Activated CD8-positive, alpha-beta memory T cell treated with anti-CD3 and anti-CD28 coated beads, Interleukin-2, amount 10 ng/mL, durations not matched to agents 7 days and 5 days (primary cell): ENCODE measurements at places on chromosomes 11 and 22. TPM values are rescaled to one million over a fixed set of nuclear protein-coding genes. Genes with fewer than 3 reads are reported as not detected.

GRCh38 chr11:85805387-85805786 lies 5.6 kb downstream of the SYTL2 start:
- H3K27ac ChIP-seq, result no peak overlapping the region
- no peak overlapping the region for H3K4me3 ChIP-seq
- no peak for DNase-seq
- H3K27me3 ChIP-seq, result no peaks in the 10 kb centered on the region

GRCh38 chr11:44825058-44825785 lies 98.5 kb downstream of the TSPAN18 start:
- H3K36me3 ChIP-seq, result no peaks in the 10 kb centered on the region
- H3K27me3 ChIP-seq, result peaks cover 7% of the 10 kb centered on the region
- H3K27ac ChIP-seq, result no peak overlapping the region
- no peaks in the 10 kb centered on the region for H3K4me1 ChIP-seq
- H3K4me3 ChIP-seq, result no peak overlapping the region

The SVIP gene
- 26.1 TPM for total RNA-seq

DNA sequence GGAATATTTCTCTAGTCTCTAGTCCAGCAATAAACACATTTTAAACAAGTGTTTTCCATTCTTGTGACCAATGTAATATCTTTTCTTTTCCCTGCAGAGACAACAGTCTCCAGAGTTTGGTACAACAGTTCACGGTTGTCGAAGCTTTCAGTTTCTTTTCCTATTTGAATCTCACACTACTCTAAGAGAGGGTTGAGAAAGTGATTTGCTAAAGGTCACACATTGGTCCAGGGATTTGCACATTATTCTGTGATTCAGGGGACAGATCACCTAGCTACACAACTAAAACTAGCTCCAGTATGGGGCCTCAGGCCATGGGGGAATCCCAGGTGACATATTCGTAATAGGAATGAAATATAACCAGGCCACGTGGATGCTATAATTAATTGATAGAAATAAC lies 132.5 kb downstream of the HIPK3 start:
- H3K4me3 ChIP-seq, result no peak overlapping the region
- DNase-seq, result no peak
- H3K4me1 ChIP-seq, result no peaks in the 10 kb centered on the region
- no peaks in the 10 kb centered on the region for H3K36me3 ChIP-seq
- peaks cover 21% of the 10 kb centered on the region for H3K27me3 ChIP-seq

DNA sequence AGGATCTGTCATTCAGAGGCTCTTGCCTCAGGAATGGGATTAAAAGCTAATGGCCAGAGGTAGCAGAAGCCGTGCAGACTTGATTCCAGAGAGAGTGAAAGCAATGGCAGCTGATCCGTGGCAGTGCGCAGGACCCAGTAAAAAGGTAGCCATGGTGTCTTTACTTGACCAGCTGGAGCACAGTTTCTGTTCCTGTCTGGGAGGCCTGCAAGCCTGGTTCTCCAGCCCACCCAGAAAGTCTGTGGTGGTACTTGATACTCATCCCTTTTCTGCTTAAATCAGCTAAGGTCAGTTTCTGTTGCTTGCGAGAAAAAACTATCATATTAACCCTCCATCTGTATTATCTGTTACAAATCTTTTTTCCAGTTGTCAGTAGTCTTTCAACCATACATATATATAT lies 86.7 kb downstream of the RPS6KA4 start:
- peaks cover 32% of the 10 kb centered on the region for H3K27me3 ChIP-seq
- no peak for DNase-seq
- H3K4me1 ChIP-seq, result peaks cover 17% of the 10 kb centered on the region
- H3K4me3 ChIP-seq, result no peak overlapping the region

DNA sequence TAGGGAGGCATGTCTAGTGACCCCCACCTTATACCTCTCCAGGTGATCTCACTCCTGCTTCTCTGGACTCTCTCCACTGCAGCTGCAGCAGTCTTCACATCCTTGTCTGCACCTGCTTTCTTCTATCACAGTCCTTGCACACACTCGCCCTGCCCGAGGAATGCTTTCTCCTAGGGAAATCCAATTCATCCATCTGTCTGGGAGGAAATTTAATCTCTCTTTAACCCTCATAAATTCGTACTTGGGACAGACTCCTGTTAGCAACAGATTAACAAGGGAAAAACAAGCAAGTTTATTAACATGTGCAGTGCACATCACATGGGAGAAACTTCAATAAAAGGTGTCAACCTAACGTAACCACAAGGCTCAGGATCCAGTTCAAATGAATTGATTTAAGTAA lies 11.3 kb upstream of the RCN1 start:
- H3K4me3 ChIP-seq, result no peak overlapping the region
- no peak overlapping the region for H3K27ac ChIP-seq
- peaks cover 7% of the 10 kb centered on the region for H3K27me3 ChIP-seq
- no peaks in the 10 kb centered on the region for H3K4me1 ChIP-seq
- no peaks in the 10 kb centered on the region for H3K36me3 ChIP-seq
- DNase-seq, result no peak

The SMTNL1 gene
- not detected for total RNA-seq

DNA sequence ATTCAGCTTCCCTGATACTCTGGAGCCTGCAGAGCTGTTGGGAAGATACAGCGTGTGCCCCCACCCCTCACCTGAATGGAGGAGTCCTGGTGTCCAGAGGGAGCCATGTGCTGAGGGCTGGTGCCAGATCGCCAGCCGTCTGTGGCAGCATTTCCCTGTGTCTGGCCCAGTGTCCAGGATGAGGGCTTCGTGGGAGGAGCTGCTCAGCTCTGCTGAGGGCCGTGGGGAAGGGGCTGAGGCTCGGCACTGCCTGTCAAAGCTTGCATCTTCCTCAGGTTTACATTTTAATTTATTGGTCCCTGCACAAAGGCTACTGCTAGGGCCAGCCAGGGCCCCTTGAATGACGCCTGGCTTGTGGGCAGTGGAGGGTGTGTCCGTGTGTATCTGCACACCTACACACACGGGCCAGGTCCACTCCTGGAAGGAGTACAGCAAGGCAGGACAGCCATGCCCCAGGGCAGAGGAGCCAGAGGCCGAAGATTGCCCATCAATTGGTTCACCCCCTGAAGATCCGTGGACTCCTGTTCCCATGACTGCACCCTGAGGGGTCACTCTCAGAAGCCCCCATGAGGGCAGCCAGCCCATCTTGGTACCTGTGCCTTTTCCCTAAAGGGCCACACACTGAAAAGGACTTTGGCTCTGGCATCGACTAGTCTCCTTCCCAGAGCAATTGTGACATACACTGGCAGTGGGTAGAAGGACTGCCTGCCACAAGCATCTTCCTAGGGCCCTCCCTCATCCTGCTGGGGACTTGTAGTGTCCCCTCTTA lies 107.7 kb upstream of the PARVA start:
- no peak overlapping the region for H3K27ac ChIP-seq
- H3K27me3 ChIP-seq, result no peaks in the 10 kb centered on the region
- no peaks in the 10 kb centered on the region for H3K36me3 ChIP-seq
- H3K4me1 ChIP-seq, result no peaks in the 10 kb centered on the region
- DNase-seq, result no peak
- no peak overlapping the region for H3K4me3 ChIP-seq

GRCh38 chr11:130826572-130826971 lies 89.7 kb downstream of the SNX19 start:
- DNase-seq, result no peak
- H3K27me3 ChIP-seq, result peaks cover 5% of the 10 kb centered on the region
- no peaks in the 10 kb centered on the region for H3K4me1 ChIP-seq
- no peak overlapping the region for H3K27ac ChIP-seq
- no peaks in the 10 kb centered on the region for H3K36me3 ChIP-seq

DNA sequence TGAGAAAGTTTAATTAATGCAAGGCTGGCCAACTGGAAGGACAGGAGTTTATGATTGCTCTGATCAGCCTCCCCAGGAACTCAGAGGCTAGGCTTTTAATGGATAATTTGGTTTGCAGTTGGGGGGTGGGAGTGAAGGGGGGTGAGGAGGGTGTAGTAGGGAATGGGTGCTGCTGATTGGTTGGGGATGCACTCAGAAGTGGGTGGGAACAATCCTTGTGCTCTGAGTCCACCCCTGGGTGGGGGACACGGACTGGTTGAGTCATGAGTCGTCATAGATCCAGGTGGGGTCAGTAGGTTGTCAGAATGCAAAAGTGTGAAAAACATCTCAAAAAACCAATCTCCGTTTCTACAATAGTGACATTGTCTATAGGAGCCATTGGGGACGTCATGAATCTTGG lies 20.9 kb upstream of the CYB5R3 start:
- no peaks in the 10 kb centered on the region for H3K36me3 ChIP-seq
- no peak overlapping the region for H3K4me3 ChIP-seq
- peaks cover 13% of the 10 kb centered on the region for H3K4me1 ChIP-seq
- H3K27me3 ChIP-seq, result peaks cover 2% of the 10 kb centered on the region
- H3K27ac ChIP-seq, result no peak overlapping the region

DNA sequence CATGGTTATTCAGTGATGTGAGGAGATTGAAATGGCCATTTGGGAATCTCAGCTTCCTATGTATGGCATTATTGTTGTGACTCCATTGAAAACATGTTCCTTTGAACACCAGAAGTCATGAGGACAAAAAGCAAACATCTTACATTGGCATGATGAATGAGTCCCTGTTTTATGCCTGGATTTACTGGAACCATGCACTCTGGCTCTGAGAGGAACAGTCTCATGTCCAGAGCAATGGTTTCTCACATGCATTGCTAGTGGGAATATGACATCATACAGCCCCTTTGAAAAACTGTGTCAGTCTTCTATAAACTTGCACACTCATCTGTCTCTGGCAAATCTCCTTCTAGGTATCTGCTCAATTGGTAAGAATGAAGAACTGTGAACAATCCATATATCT lies 3.4 kb upstream of the KDM4F start:
- no peaks in the 10 kb centered on the region for H3K36me3 ChIP-seq
- H3K27ac ChIP-seq, result no peak overlapping the region
- no peak for DNase-seq
- H3K27me3 ChIP-seq, result peaks cover 55% of the 10 kb centered on the region
- H3K4me3 ChIP-seq, result no peak overlapping the region
- H3K4me1 ChIP-seq, result peaks cover 8% of the 10 kb centered on the region
